ENCODE measurements at places on chromosomes 4 and X.

- no peak for DNase-seq
Observed at GRCh38 chr4:9832640-9833039, 51.2 kb downstream of the DRD5 start.

GRCh38 chr4:116343809-116344208 is 741.6 kb downstream of the TRAM1L1 start:
- DNase-seq: no peak

DNA sequence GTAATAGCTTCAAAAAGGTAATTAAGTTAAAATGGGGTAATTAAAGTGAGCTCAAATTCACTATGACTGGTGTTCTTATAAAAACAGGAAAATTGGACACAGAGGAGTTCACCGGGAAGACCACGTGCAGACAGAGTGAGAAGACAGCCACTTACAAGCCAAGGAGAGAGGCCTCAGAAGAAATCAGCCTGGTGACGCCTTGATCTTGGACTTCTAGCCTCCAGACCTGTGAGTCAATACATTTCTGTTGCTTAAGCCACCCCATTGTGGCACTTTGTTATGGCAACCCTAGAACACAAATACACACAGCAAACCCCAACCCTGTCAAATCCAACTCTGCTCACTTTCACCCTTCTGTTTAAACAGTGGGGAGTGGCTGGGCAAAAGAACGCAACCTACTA is 4.1 kb upstream of the CD38 start:
- DNase-seq: no peak

- DNase-seq: no peak
Observed at GRCh38 chrX:136057567-136057966, 72.3 kb downstream of the SLC9A6 start.

GRCh38 chr4:163048447-163048846 is 118.2 kb downstream of the NAF1 start:
- DNase-seq: no peak

DNA sequence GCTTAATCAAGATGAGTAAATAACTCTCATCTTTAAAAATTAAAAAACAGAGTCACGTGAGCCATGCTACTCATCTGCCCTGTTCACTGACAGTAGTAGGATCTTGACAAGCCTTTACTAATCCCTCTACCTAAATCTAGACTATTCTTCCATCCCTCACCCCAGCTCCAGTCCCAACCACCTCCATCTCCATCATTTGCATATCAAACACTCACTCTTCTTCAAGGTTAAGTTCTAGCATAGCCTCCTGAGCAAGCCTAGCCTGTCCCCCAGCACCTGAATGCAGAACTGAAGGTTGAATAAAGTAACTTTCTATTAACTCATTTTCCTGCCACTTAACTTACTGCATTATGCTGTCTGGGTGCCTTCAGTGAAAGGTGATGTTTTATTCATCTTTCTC is 72.5 kb downstream of the YIPF7 start:
- DNase-seq: no peak

DNA sequence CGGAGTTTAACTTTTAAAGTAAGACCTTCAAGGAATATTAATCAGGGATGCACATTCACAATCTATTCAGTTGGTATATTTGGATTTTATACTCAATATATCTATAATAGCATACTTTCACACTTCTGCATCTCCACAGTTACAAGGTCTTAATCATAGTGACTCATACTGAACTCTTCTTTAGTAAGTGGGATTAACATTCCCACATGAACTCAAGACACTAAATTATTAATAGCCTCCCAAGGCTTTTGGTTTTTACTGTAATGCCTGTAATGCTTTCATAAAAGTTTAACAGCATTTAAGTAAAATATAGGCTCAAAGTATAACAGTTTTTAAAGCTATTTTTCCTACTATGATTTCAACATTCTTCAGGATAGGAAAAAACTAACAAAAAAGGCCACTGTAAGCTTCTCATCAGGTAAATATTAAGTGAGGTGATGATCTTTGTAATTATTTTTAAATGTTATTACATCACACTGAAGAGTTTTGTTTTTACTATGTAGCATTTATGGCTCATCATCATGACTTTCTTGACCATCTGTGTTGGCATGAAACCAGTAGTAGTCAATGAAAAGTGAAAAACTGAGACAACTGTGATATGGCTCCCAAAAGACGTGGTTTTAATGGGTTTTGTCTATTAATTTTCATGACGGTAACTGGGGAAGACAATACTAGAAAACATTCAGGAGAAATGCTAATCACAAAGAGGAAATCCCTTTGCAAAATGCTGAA is 91.5 kb upstream of the GALNT7 start:
- DNase-seq: no peak

GRCh38 chr4:99855678-99856077 is 38.5 kb downstream of the LAMTOR3 start:
- DNase-seq: no peak

GRCh38 chrX:11579636-11580600 is 85.8 kb downstream of the ARHGAP6 start:
- no peak for DNase-seq

Data from HFFc6 (cell line).